ENCODE measurements at places on chromosomes 1 and 21. TPM values are rescaled to one million over a fixed set of nuclear protein-coding genes. Genes with fewer than 3 reads are reported as not detected.

The NCF2 gene
- total RNA-seq, result 1.3 TPM

The SEMA6C gene
- total RNA-seq, result 134 TPM

The NEXN gene
- total RNA-seq, result 10.6 TPM

The RPE65 gene
- 0.16 TPM for total RNA-seq

The OLFML3 gene
- total RNA-seq, result 8.5 TPM

The CA14 gene
- not detected for total RNA-seq

The SPATA21 gene
- 2.7 TPM for total RNA-seq

The MAP3K21 gene
- total RNA-seq, result 80.2 TPM

The RNU1-3 gene
- total RNA-seq, result under 0.01 TPM

The SPATA1 gene
- 7.1 TPM for total RNA-seq

The EYA3 gene
- 31.5 TPM for total RNA-seq

The LRRC71 gene
- total RNA-seq, result 23.1 TPM

The TGFB2 gene
- total RNA-seq, result 2.6 TPM

The GTF2B gene
- 32.5 TPM for total RNA-seq

The OR6N1 gene
- total RNA-seq, result not detected

The ALX3 gene
- total RNA-seq, result 0.31 TPM

The CHRNB2 gene
- total RNA-seq, result 1.2 TPM

The RAP1GAP gene
- total RNA-seq, result 8.0 TPM

The TAS1R1 gene
- 5.6 TPM for total RNA-seq

The ATP6V1G3 gene
- not detected for total RNA-seq
